ENCODE measurements at places on chromosomes 12 and 14.

- no peak for DNase-seq
These were observed 200.7 kb downstream of the SLC2A13 start for GRCh38 chr12:39905152-39905551.

DNA sequence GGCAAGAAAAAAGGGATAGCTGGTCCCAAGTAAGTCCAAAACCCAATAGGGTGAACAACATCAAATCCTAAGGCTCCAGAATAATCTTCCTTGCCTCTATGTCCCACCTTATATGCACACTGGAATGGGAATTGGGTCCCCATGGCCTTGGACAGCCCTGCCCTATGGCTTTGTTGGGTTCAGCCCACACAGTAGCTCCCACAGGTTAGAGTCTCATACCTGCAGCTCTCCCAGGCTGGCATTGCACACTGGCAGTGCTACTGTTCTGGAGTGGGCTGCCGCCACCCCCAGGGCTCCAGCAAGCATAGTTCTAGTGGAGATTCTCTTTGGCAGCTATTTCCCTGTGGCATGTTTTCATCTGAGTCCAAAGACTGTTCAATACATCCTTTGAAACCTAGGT, 352.4 kb upstream of the CLEC14A start:
- no peak for DNase-seq

- no peak for DNase-seq
These were observed 11.1 kb upstream of the RTL1 start for GRCh38 chr14:100914597-100915021.

GRCh38 chr14:22096514-22096895, 422.9 kb upstream of the OR4E1 start:
- no peak for DNase-seq

- DNase-seq = peak; percentile 79
These were observed 98.6 kb downstream of the PELI2 start for GRCh38 chr14:56216626-56217379.

DNA sequence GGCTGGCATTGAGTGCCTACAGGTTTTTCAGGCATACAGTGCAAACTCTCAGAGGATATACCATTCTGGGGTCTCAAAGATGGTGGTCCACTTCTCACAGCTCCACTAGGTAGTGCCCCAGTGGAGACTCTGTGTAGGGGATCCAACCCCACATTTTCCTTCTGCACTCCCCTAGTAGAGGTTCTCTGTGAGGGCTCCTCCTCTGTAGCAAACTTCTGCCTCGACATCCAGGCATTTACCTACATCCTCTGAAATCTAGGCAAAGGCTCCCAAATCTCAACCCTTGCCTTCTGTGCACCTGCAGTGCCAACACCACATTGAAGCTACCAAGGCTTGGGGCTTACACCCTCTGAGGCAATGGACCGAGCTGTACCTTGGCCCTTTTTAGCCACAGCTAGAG, 179.2 kb downstream of the CCDC91 start:
- no peak for DNase-seq

GRCh38 chr14:54730156-54730961, 163.4 kb downstream of the SAMD4A start:
- no peak for DNase-seq

DNA sequence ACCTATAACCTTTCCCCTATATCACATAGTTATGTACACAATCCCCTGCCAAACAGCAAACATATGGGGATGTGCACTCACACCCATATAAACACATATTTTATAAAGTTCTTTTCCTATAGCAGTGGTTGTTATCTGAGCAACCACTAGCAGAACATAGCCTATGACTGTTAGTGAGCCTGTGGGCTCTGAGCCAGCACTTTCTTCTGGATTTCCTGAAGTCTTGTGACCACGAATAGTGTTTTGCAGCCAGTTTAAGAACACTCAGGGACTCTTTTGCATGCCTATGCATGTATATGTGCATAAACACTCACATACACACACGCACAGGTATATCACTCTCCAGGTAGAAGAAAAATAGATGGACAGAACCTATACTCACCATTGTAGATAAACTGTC, 17.1 kb downstream of the TESPA1 start:
- no peak for DNase-seq
